NCI-H69 (cell line): ENCODE measurements at places on chromosomes 7 and 10.

DNA sequence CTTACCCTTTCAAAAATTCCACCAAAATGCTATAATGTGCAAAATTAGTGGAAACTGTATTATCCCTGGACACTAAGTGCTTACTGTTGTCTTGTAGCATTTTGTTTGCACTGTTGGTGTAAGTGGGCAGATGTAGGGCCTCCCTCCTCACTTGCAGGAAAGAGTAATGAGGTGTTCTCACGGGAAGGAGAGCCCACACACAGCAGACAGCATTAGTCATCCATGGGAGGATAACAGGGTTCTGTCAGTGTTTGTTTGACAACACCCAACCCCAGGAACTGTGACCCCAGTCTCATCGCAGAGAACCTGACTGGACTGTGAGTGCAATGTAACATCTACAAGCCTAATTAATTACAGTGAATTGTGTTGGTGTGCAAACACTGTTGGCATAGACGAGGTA lies 58.7 kb upstream of the VSTM2A start:
- DNase-seq, result peak; percentile 68

GRCh38 chr10:100628061-100628460 lies 92.3 kb downstream of the HIF1AN start:
- no peak for DNase-seq

GRCh38 chr7:2118630-2119190 lies 114.0 kb downstream of the MAD1L1 start:
- no peak for DNase-seq

DNA sequence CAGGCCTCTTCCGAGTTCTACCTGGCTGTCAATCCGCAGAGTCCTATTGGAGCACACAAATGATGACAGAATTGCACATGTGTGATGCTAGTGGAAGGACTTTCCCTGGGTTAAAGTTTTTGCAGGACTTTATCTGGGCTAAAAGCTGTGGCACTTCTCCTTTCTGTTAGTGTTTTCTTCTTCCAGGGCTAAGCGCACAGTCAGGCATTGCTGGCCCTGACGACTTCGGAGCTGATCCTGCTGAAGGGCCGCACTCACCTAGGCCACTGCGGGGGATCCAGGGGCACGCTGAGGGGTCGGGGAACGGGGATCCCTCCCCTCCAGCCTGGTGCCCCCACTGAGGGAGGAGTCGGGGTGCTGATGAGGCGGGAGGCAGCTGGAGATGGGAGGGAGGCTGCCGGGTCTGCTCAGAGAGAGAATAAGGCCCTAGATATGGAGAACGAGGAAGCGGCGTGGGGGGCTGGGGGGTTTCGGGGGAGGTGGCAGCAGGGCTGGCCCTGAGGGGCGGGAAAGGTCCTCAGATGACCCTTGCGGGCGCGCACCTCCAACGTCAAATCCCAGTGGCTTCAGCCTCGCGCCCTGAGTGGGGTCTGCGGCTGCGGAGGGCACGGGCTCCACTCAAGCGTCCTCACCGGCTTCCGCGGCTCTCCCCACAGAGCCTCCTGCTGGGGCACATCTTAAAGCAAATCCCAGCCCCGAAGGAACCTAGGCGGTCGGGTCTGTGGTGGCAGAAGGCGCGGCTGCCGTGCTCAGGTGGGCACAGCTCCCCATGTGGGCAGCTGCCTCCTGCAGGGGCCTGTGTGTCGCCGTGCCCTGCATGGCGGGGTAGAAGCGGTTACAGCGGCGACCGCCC lies 30.9 kb downstream of the AGR3 start:
- no peak for DNase-seq

DNA sequence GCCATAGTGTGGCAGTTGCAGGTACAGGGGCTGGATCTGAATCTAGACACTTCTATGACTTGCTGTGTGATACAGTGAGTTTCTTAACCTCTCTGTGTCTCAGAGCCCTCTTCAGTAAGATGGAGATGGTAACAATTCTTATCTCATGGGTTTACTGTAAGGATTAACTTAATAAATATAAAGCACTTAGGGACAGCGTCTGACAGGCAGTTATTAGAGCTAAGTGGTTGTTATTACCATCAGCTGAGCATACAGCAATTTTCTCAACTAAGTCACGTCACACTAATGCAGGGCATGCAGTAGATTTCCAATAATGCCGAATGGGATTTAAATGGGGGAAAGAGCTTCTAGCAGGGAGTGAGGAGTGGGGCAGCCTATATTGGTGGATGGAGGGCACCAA lies 162.6 kb downstream of the SH2D4B start:
- DNase-seq, result peak; percentile 0

GRCh38 chr7:70455925-70456324 lies 676.0 kb upstream of the GALNT17 start:
- no peak for DNase-seq

- DNase-seq, result no peak
These were observed 38.7 kb upstream of the BICC1 start for GRCh38 chr10:58473976-58474375.

GRCh38 chr7:143406002-143406357 lies 2.7 kb downstream of the EPHA1 start:
- peak; percentile 27 for DNase-seq

- DNase-seq, result no peak
These were observed 543.7 kb upstream of the COBL start for GRCh38 chr7:51860305-51860704.

DNA sequence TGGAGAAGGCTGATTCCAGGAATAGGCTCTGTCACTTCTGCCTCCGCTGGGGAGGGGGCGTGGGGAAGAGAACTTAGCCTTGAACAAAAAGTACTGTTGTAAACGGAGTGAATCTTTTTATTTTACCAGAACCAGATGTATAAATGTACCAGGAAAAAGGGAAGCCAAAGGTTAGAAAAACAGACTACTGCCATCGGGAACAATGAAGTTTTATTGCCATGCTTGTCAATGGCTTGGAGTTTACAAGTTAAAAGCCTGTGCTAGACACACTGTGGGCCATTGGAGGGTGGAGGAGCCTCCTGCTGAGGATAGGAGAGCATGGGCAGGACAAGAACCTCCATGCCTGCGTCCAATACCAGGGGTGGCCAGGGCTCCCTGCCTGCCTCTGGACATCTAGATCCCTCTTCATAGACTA lies 161.7 kb upstream of the LYZL2 start:
- no peak for DNase-seq

- DNase-seq, result peak; percentile 55
These were observed 16.8 kb downstream of the GIMAP5 start for GRCh38 chr7:150753826-150754603.

DNA sequence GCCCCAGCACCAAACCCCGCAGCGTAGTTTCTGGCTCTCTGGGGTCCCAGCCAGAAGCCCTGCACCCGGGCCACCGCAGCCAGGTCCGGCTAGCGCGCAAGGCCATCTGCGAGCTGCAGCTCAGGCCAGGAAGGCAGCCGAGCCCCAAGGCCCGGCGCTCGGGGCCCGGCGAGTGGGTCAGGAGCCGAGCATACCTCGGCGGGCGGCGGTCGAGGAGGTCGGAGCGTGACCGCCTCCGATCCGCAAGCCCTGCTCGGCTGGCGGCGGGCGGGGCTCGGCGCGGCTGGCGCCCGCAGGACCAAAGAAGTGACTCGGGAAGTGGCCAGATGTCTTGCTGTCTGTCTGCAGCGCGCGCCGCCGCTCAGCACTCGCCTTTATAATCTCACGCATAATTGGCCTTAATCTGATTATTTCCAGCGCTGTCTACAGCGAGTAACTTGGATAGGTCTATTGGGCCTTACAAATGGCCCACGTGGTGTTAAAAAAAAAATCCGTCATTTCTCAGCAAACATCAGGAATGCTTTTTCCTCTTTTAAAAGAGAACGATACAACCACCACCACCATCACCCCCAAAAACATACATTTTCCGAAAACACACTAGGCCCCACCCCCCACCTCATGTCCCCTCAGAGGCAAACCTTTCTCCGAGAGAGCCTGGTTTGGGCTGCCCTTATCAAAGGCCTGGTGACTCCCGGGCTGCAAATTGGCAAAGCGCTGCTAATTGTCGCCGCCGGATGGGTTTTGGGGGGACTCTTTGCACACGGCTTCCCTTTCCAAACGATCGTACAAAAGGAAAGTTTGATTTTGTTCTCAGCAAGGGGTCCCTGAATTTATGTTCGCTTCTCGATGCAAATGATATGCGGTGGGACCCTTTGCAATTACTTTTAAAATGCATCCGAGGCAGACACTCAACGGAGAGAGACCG lies at the start of gene DRGX:
DRGX (minus strand) TSS at position 349 of the 925 bp plus-strand sequence. CDS start 649 bp downstream, outside the sequence.
- peak; percentile 38 for DNase-seq

GRCh38 chr10:33125522-33126517 lies 167.8 kb upstream of the ITGB1 start:
- DNase-seq, result no peak

DNA sequence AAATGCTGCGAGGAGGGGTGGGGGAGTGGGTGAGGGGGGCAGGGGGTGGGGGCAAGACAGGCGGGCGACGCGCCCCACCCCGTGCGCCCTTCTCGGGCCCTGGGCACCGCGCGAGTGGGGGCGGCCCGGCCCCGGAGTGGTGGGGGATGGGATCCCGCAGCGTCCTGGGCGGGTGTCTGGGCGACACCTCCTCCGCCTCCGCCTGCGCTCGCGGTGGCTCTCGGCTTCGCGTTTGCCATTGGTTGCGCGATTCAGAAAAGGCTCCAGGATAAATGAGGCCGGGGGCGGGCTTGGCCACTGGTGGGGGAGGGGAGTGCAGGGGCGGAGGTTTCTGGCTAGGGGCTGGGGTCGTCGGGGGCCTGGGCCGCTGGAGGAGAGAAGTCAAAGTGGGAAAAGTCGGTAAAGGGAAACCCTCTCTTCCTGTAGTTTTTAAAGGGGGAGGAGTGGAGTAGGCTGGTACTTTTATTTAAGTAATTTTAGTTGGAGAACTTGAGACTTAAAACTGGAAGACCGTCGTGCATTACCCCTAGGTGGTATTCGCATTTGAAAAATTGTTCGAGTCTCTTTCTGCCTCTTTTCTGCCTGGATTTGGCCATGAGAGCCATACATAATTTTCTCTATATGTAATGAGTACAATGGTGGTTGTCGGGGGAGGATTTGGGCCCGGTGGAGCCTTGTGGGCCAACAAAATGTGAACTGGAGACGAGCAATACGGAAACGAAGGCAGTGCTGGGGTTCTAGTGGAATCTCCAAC lies 992 bp upstream of the IGF2BP3 start:
- DNase-seq, result peak; percentile 99

GRCh38 chr7:136617176-136617575 lies 251.3 kb upstream of the CHRM2 start:
- DNase-seq, result no peak

- no peak for DNase-seq
These were observed 253.9 kb downstream of the PPP1R3A start for GRCh38 chr7:113664867-113665266.

DNA sequence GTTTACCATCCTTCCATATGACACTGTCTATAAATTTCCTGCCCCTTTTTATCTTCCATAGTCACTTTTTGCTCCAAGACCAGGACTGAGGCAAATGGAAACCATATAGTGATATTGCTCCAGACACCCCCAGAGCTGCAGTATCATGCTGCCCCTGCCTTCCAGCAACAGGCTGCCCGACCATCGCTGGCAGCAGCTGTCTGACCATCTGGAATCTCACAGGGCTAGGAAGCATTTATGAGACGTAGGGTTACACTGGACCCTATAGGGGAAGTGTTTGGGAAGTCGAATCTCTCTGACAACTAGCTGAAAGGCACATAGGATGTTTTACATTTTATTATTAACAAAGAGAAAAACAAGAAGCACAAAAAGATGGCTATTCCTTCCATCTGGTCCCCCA lies 19.4 kb downstream of the ENO4 start:
- DNase-seq, result peak; percentile 55

DNA sequence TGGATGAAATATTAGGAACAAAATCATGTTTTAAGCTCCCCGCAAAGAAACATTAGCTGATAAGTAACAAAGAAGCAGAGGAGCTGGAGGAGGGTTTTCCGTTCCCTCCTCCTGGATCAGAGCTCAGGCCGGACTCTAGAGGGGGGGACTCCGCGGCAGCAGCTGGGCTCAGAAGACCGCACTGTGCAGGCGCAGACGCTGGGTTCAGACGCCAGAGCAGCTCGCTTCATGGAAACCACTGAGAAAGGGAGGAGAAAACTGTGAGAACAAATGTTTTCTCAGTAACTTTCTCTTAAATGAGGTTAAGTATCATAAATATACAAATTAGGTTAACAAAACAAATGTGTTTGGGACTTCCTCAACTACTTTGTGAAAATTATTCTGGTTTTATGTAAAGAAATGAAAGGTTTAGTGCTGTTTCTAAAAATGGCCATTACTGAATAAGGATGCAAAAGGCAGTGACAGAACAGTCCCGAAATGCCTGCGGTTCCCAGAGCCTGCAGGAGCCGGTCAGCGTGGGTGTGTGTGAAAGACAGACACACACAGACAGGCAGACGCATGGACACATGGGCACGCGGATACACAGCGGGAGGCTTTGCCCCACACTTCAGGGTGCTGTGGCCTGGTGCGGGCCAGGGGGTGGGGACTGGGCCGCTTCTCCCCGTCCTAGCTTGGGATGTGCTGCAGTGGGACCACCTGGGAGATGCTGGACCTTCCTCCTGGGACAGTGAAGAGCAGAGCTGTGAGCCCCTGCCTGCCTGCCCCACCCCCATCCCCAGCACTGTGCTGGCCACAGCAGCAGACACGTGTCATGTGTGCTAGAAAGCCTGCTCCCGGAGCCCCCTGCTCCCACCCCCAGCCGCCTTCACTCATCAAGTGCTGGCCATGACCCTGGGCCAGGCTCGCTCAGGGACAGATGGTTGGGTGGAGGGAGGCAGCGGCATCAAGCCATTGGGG lies 20.3 kb upstream of the ADGRA1 start:
- DNase-seq, result no peak

DNA sequence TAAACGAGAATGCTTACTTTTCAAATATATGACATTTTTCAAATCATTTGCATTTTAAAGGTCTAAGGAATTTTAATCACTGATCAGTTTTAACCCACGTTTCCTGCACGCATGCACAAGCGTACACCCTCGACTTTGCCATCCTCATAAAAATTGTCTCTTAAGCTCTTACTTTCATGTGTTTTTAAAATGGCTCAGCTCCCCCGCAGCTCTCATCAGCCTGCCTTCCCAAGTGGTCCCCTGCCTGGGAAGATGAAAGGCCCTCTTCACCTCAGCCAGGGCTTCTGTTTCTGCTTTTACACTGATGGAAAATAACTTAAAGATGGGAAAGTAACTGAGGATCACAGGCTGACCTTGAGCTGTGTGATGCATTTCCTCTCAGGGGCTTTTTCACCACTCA lies 131.6 kb upstream of the LSM8 start:
- DNase-seq, result no peak

- no peak for DNase-seq
These were observed 13.8 kb downstream of the SUFU start for GRCh38 chr10:102517553-102517952.

- no peak for DNase-seq
These were observed 424.1 kb upstream of the GALNT17 start for GRCh38 chr7:70707823-70708243.

DNA sequence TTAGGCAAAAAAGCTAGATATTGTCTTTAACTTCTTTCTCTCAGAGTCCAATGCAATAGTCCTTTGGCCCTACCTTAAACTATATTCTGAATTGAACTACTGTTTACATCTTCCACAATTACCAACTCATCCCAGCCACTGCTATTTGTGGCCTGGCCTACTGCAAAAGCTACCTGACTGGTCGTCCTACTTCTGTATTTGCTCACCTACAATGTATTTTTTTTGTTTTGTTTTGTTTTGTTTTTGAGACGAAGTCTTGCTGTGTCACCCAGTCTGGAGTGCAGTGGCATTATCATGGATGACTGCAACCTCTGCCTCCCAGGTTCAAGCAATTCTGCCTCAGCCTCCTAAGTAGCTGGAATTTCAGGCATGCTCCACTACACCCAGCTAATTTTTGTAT lies 51.2 kb downstream of the ARL4A start:
- no peak for DNase-seq
